ENCODE measurements at places on chromosomes 13 and 19.

GRCh38 chr19:41689993-41690800, 2.1 kb upstream of the CEACAM7 start:
- no peak for DNase-seq

- no peak for DNase-seq
These were observed 6.9 kb downstream of the PPP1R15A start for GRCh38 chr19:48879025-48879637.

GRCh38 chr19:47821460-47822020, at the start of gene CRX:
Gene CRX (plus strand): TSS chr19:47821937. CDS start chr19:47834444, 12,507 bp downstream.
- DNase-seq: no peak

DNA sequence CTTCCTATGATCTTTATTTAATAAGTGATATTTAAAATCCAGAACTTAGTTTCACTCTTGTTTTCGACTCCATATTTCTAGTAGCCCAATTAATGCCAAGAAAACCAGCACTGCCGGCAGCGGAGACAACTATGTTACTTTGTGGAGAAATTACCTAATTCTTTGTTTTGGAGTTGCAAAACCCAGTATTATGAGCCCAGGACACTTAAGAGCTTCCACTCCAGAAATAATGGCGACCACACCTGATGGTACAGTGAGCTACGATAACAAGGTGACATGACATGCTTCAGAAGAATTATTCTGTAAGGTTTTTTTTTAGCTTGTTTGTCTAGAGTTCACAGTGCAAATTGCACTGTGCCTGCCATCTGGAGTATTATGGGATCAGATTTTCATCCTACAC, 136.4 kb downstream of the ZAR1L start:
- DNase-seq: no peak

DNA sequence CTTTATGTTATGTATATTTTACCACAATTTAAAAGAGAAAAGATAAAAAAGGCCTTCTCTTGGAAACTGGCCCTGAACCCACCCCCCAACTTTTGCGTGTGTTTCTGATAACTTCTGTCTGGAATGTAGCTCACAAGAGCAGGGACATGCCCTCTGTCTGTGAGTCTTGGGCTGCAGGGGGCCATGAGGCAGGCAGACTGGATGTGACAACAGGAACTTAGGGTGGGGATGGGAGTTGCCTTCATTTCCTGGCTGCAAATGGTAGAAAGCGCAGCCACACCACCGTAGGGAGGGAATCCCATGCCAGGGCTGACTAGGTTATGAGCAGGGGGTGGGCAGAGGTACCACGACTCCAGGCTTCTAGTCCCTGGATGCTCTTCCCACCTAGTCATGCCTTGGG, 21.9 kb downstream of the CILP2 start:
- DNase-seq: no peak

- peak; percentile 66 for DNase-seq
These were observed 25.6 kb downstream of the URI1 start for GRCh38 chr19:29967623-29968022.

- DNase-seq: no peak
These were observed 15.7 kb downstream of the TYK2 start for GRCh38 chr19:10364644-10365043.

GRCh38 chr19:39157275-39157996, 31.9 kb downstream of the PAK4 start:
- peak; percentile 16 for DNase-seq

- peak; percentile 45 for DNase-seq
These were observed 4.6 kb upstream of the CDC16 start for GRCh38 chr13:114230117-114230516.

GRCh38 chr19:45777395-45777961, 4.8 kb downstream of the DMPK start:
- no peak for DNase-seq

DNA sequence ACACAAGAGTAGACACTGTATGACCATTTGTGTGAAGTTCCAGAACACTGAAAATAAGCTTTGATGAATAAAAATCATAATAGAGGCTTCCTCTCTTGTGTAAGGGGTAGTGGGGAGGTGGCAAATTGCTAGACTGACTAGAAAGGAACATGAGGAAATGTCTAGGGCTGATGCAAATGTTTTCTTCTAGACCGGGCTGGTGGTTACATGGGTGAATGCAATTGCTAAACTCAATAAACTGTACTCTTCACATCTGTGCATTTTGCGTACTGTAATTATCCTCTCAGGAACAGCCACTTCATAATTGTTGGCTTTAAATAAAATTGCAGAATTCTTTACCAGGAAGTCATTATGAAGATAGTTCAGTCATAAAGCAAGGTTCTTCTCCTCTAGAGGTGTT, 5.2 kb upstream of the KBTBD7 start:
- no peak for DNase-seq

- no peak for DNase-seq
These were observed 3.8 kb downstream of the BCAT2 start for GRCh38 chr19:48806818-48807589.
